ENCODE measurements at places on chromosomes 5 and 9. TPM values are rescaled to one million over a fixed set of nuclear protein-coding genes. Genes with fewer than 3 reads are reported as not detected.

EQTN gene
- total RNA-seq = not detected

GPRIN1 gene
- total RNA-seq = 2.5 TPM

C8G gene
- total RNA-seq = not detected

PCDHGA5 gene
- 2.0 TPM for total RNA-seq

DNA sequence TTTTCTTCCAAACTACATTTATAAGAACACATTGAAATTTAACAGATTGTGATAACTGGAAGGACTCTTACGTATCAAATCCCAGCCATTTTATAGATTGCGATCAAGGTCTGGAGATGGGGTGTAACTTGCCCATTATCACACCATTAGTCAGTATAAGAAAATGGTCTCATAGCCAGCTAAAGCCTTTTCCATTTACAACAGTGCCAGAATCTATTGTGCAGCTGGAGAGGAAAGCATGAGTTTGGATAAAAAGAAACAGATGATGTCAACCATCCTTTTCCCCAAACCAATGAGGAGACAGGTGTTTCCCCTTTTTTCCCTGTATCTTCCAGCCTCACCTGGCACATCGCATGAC, 658.8 kb downstream of the ACTL7B start:
- no peak for DNase-seq
- H3K4me3 ChIP-seq = no peak overlapping the region
- H3K36me3 ChIP-seq = no peaks in the 10 kb centered on the region

- no peak overlapping the region for H3K4me3 ChIP-seq
- no peaks in the 10 kb centered on the region for H3K4me1 ChIP-seq
- DNase-seq = no peak
- H3K27me3 ChIP-seq = no peaks in the 10 kb centered on the region
Observed at GRCh38 chr5:87777877-87778276, 365.1 kb upstream of the CCNH start.

GRCh38 chr5:137778772-137779564, 24.8 kb upstream of the HNRNPA0 start:
- no peak overlapping the region for H3K4me3 ChIP-seq
- peak; percentile 39 for DNase-seq
- H3K4me1 ChIP-seq = no peaks in the 10 kb centered on the region
- no peak overlapping the region for H3K27ac ChIP-seq
- no peaks in the 10 kb centered on the region for H3K36me3 ChIP-seq

DNA sequence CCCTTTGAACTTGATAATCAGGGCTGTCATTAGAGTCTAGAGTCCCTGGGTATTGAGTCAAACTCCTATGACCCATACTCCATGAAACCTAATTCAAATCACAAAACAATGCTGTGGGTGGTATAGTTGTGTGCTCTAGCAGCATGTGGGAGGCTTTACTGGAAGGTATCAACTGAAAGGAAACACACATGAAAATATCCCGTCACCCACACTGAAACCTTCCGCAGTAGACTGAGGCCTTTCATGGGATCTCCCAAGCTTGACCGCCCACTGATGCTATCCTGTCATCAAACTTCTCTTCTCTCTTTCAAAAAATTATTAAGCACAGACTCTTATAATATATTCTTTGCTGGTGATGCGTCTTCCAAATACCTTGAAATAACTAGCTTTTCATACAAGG, 569.1 kb upstream of the MEF2C start:
- DNase-seq = no peak
- no peak overlapping the region for H3K4me3 ChIP-seq
- no peak overlapping the region for H3K27ac ChIP-seq
- H3K4me1 ChIP-seq = no peaks in the 10 kb centered on the region
